AG09319 (cell line): ENCODE measurements at places on chromosomes 12 and 14.

DNA sequence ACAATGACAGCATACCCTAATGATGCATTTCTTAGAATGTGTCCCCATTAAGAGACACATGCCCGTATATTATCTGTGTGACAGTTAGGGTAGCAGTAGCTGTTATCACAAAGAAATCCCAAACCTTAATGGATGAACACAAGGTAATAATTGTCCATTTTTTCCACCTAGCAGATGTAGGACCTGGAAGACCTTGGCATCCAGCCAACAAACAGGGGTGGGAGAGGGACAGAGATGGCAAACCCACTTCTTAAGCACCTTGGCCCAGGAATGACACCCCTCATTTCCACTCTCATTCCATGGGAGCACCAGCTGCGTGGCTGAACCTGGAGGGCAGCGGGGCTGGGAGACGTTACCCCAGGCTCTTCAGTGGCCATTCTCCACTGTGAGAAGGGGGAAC, 679.0 kb downstream of the AACS start:
- DNase-seq: no peak

GRCh38 chr14:39268393-39268792, 34.7 kb downstream of the MIA2 start:
- DNase-seq: no peak

GRCh38 chr14:89457007-89457406, 40.0 kb upstream of the FOXN3 start:
- DNase-seq: no peak

DNA sequence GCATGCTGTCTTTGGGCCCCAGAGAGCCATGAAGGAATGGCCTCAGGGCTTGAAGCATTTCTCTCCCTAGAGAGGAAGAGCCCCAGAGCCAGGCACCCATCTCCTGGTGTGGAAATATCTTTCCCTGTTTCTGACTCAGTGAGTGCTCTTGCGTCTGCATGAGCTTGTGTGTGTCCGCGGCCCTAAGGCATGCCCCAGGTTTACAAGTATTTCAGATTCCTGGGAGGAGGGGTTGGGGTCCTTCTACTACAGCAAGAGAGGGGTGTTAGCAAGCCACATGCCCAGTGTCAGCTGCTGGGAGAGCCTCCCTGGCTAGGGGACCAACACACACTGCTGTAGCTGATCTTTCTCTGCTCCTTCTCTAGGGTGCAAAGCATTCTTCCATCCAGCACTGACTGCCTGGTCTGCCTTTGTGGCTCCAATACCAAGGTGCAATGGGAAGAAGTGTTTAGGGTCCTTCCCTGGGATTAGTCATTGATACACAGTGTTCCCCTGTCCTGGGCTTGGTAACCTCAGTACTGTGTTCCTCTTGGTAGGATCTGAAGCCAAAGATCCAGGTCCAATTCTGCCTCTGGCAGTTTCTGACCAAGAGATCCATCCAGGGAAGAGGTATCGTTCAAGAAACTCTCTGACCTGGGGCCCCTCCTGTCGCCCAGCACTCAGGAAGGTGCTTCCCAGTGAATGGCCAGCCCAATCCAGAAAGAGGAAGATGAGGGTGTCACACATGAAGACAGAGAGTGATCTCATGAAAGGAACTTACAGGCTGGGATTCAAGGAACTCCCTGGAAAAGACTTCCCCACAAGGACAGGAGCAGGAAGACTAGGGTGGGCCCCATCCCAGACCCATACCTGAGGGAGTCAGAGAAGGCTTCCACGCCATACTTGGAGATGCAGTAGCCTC, 3.1 kb downstream of the RDH16 start:
- DNase-seq: no peak

DNA sequence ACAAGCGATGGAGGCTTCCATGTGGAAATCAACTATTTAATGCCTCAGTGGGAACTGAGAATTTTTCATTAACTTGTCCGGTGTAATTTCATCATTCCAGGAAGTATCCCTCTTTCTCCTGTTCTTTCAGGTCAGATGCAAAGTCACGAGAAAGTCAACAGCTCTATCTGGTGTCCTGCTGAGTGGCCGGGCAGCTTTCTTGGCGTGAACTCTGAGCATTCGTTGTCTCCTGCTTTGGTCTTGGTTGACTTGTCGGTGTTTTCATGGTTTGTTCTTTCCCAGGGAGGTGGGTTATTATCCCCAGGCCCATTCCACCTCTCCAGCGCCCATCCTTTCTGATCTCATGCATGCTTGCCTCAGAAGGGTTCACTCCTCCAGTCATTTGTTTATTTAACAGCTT, 149.1 kb downstream of the GLT1D1 start:
- no peak for DNase-seq

DNA sequence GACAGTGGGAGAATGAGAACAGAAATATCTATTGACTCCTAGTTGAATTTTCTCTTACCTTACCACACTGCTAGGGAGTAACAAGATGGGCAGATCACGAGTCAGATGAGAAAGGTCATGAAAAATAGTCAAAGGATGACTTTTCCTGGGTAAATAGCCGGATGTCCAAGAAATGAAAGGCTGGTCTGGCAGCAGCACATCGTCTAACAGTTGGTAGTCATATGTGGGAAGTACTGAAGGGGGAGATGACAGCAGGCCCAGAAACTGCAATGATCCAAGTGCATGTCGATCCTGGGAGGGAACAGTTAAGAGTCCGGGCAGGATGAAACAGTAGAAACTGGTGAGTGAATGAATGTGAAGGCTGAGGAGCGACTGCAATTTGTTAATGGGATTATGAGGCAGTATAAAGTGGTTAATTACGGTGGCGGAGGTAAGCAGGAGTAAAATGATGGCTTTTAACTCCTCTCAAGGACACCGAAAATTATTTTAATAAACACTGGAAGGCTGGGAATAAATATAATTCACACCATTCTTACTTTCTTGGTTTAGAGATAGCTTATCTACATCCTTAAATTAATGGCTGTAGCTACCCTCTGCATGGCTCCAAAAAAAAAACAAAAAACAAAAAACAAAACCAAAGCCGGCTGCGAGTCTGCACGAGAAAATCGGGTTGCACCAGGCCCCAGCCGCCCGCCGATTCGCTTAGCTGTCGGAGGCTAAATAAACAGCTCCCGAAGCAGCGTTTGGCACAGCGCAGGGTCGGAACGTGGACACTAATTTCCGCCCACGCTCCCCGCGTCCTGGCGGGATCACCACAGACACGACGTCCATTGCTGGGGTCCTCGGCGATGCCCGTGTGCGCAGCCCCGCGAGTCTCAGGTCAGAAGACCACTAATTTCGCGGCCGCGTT, 1.0 kb upstream of the ERC1 start:
- DNase-seq: no peak

DNA sequence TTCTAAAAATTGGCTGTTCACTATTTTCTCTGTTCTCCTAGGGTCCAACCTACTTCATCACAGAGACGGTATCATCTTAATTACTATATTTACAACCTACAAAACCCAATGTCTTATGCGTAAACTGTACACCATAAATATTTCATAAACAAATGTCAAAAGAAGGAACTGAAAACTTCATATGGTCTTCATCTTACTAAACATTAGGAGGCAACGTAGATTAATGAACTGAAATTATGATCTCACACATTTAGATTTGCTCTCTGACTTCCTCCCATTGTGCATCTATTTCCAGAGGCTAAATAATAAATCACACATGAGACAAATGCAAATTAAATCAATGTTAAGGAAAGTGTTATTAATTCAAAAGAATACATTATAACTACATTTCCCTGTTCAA, 1850.6 kb upstream of the SEL1L start:
- no peak for DNase-seq

DNA sequence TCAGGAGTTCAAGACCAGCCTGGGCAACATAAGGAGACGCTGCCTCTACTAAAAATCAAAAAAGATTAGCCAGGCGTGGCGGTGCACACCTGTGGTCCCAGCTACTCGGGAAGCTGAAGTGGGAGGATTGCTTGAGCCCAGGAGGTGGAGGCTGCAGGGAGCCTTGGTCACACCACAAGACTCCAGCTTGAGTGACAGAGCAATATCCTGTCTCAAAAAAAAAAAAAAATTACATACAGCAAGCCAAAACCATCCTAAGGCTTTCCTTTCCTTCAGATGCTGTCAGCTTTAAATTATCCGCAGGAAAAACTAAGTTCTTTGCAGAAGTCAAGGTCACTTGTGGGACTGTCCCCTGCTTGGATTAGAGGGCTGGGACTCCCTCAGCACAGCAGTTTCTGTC, 1.3 kb downstream of the CS start:
- DNase-seq: no peak

GRCh38 chr12:14554281-14555007, 13.2 kb downstream of the PLBD1 start:
- no peak for DNase-seq

GRCh38 chr12:94284046-94284445, 135.7 kb downstream of the PLXNC1 start:
- no peak for DNase-seq

GRCh38 chr12:123948796-123949769, 23.5 kb downstream of the CCDC92 start:
- no peak for DNase-seq

DNA sequence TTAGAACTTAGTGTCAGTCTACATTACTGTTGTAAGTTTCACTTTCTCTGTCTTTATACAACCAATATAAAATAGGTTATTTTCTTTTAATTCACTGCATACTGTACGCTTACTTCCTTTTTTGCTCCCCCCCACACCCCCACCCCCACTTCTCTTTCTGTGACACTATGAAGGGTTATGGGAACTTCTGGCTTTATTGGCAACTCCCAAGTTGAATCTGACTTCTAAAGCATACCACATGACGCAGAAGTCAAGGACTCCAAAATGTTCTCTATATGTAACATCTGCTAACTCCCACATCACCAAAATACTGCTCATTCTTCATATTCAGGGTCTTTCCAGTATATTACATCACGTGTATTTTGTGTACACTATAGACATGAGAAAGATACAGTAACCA, 81.2 kb upstream of the ATXN7L3B start:
- DNase-seq: no peak
